ENCODE measurements at places on chromosomes 1 and 21. TPM values are rescaled to one million over a fixed set of nuclear protein-coding genes. Genes with fewer than 3 reads are reported as not detected.

The IRF6 gene
- total RNA-seq, result not detected

GRCh38 chr1:243253926-243254232, 1.2 kb downstream of the CEP170 start:
- peak; percentile 41 for DNase-seq

The NEK2 gene
- total RNA-seq, result 25.5 TPM

GRCh38 chr1:175864625-175865024, 121.2 kb upstream of the TNR start:
- no peak for DNase-seq

- no peak for DNase-seq
Observed at GRCh38 chr1:231639819-231640218, 13.2 kb downstream of the DISC1 start.

DNA sequence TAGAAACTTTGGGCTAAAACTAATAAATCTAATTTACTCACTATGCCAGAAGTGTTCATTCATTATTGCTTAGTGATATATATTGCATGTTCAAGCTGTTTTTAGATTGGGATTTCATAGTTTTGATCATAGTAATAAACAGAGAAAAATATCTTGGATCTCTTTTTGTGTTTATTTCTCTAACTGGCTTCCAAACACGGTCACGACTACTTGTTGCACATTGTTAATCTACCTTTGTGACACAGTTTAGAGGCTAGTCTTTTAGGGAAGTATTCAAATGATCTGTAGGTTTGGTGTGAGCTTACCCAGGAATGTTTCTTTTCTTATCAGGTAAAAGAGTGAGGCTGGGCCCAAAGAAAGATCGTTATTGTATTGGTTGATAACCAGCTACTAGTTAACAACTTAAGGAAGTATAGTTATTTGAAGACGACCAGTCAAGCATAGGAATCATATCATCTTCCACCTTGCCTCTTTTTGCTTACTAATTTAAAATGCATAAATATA, 50.8 kb upstream of the FASLG start:
- DNase-seq, result no peak

DNA sequence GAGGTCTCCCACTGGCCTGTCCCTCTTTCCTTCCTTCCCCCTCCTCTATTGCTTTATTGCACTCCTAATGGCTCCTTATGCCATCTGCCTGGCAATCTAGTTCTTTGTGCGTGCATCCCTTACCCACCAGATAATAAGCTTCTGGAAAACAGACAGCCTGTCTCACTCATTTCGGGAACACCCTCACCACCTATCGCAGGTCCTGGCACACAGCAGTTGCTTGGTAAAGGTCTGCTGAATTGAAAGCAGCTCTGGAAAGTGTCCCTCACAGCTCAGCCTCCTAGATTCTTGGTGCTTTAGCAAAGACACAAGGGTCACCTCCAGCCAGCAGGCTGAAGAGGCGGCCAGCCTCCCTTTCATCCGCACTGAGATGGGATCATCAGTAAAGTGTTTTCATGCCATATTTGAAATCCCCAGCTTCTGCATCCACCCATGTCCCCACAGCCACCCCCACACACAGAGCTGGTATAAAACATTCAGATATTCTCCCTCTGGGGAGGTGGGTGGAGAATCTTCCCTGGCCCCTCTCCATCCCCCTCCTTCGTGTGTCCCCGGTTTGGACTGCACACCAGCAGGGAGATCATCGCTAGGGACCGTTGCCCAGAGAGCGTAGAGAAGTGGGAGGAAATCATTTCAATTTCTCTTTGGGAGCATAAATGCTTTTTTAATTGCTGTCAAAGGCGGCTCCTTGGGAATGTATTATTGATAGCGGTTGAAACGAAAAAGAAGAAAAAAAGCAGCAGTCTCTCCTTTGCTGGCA, 29.1 kb upstream of the ATP2B4 start:
- no peak for DNase-seq

GRCh38 chr1:5189384-5189783, 535.0 kb downstream of the AJAP1 start:
- DNase-seq, result no peak

- peak; percentile 40 for DNase-seq
Observed at GRCh38 chr1:156281281-156281680, 1.3 kb downstream of the SMG5 start.

The TPTE gene
- total RNA-seq, result 0.26 TPM

GRCh38 chr21:42475526-42476387, 20.3 kb downstream of the RSPH1 start:
- DNase-seq, result no peak

The OR2T33 gene
- not detected for total RNA-seq

The PKLR gene
- not detected for total RNA-seq

DNA sequence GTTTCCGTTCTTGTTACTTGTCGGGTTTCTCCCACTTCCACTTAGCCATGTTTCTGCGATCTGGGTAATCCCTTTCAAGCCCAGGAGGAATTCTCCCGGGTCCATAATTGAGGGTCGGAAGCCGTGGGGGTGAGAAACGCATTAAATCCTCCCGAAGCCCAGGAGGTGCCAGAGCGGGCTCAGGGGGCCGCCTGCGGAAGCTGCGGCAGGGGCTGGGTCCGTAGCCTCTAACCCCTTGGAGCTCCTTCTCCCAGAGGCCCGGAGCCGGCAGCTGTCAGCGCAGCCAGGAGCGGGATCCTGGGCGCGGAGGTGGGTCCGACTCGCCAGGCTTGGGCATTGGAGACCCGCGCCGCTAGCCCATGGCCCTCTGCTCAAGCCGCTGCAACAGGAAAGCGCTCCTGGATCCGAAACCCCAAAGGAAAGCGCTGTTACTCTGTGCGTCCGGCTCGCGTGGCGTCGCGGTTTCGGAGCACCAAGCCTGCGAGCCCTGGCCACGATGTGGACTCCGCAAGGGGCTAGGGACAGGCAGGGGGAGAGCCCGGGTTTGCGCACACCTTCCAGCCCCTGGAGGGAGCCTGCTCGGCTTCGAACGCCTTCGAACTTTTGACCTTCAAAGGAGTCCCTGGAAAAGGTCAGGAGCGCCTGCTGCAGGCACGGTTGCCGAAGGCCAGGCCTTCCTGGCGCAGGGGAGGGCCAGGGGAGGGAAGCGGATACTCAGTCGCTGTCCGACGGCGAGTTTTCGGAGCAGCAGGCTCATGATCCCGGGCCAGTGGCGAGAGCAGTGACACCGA, 1.7 kb upstream of the SIM2 start:
- no peak for DNase-seq

- peak; percentile 69 for DNase-seq
Observed at GRCh38 chr1:115717541-115717940, 51.0 kb downstream of the CASQ2 start.

The ARL8A gene
- 33.5 TPM for total RNA-seq

The RAB29 gene
- total RNA-seq, result 29.8 TPM

DNA sequence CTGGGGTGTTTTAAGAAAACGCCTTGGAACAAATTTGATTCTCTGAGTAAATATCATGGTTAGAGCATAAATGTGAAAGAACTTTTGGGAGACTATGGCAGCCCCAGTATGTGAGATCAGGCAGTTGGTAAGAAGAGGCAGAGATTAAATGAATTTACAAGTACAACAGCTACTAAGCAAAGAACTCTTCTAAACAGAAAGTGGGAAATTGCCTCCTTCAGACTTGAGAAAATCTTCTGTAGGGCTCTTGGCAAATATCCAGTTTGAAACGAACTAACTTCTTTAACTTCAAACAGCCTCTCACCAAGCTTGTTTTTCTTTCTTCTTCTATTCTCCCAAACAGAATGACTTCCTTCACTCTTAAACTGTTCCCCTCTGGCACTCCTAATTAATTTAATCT, 337.7 kb downstream of the SIPA1L2 start:
- DNase-seq, result no peak

- no peak for DNase-seq
Observed at GRCh38 chr1:42379794-42380585, 602 bp upstream of the RIMKLA start.

GRCh38 chr1:62941780-62942179, 157.8 kb downstream of the ATG4C start:
- DNase-seq, result no peak

The TSPAN2 gene
- total RNA-seq, result not detected

- no peak for DNase-seq
Observed at GRCh38 chr1:210132582-210132981, 100.0 kb upstream of the SERTAD4 start.

DNA sequence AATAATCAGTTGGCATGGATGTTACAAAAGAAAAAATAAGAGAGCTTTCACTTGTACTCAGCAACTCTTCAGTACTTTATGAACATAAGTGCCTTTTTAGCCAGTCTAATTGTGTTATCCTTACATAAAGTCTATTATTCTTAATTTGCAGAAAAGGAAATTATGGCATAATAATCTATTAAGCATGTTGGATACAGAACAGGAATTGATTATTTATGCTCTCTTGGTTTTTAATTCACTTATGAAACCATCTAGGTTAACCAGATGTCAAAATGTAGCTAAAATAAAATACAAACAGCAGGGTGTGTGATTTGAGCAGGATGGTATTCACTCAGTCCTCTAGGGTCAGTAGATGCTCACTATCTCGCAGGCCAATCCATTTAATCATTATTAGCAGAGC, 79.7 kb downstream of the PLPPR5 start:
- DNase-seq, result no peak

GRCh38 chr1:240539769-240540414, 72.1 kb downstream of the GREM2 start:
- no peak for DNase-seq

The GNG12 gene
- 360 TPM for total RNA-seq

The PLCH2 gene
- total RNA-seq, result 0.03 TPM

All from SK-MEL-5 (cell line).